LHCN-M2 (cell line): ENCODE measurements at places on chromosomes 16 and 17. TPM values are rescaled to one million over a fixed set of nuclear protein-coding genes. Genes with fewer than 3 reads are reported as not detected.

Gene SLC5A2
- total RNA-seq, result not detected in 2 replicates

Gene TRAF4
- total RNA-seq, result 37.4 and 57.5 TPM in 2 replicates

Gene PDE6G
- total RNA-seq, result not detected in 2 replicates

Gene WNK4
- total RNA-seq, result not detected in 2 replicates

Gene GFAP
- total RNA-seq, result 0.29 TPM in 1 of 2 replicates, not detected in the other
